ENCODE measurements at places on chromosomes 4 and X.
A peak's percentile ranks its signal among the peaks of the same experiment; 100 is the strongest.

DNA sequence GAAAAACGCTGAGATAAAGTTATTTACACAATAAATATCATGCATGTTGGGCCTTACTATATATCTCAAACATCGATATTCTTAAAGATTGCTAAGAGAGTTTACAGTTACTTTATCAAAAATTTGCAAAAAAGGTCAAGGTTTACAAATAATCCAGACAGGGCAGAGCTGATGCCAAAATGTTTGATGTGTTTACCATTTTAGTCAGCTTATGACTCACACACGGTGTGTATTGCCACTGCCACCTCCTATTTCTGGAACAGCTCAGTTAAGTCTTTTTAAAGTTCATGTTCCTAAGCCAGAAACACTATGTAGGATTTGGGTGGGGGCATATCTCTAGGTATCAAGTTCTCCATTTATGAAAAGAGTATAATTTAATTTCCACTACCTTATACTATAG, 580.6 kb downstream of the INPP4B start:
- DNase-seq: no peak

DNA sequence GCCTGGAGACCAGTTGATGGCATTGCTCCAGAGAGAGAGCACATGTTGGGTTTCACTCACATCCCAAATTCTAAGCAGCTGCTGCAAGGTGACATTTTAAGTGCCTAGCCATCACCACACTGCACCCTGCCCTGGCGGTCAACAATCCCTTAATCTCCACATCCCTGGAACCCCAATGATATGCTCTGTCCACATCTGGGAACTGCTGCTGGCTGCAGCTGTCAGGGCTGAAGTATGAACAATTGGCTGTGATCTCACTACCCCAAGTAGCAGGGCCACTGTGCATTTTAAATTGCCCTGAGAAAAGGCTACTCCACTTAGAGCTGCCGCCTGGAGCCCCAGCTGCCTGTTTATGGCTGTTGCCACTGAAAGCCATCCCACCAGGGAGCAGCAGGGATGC, 190.6 kb downstream of the ACTRT1 start:
- no peak for DNase-seq

DNA sequence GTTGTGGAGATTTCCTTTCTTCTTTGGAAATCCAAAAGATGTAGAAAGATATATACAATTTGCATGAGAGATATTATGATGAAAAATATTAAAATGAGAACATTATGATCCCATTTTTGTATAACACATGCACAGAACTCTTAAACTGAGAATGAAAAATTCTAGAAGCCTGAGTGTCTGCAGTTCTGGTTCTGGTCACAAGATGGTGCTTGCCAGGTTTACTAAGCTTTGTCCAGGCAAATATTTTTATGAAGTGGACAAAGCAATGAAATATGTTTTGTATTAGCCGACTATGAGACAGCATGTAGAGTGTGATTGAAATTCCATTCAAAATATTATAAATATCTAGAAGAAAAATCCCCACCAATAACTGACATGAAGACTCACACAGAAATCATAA, 2.2 kb downstream of the PWWP3B start:
- no peak for DNase-seq

GRCh38 chr4:155777971-155778735, 19.3 kb downstream of the GUCY1B1 start:
- no peak for DNase-seq

DNA sequence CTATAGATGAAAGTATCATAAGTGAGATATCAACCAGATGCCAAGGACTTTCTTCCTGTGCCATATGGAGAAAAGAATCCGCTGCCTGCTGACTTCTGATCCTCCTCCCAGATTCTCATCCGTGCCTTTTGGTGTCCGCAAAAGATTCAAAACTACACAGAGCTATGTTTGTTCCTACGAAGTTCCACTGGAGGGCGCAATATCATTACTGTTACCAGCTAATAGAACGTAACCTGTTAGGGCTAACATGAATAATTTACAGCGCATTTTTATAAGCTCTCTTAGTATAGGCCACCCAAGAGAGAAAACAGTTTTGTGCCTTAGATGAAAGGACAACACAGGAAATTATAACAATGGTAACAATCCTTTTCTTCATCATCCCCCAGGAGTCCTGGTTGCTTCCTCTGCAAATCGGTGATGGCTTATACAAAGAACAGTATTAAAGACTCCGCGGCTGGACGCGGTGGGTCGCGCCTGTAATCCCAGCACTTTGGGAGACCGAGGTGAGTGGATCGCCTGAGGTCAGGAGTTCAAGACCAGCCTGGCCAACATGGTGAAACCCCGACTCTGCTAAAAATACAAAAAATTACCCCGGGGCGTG, 22.8 kb upstream of the CENPVL3 start:
- DNase-seq: peak; percentile 41

DNA sequence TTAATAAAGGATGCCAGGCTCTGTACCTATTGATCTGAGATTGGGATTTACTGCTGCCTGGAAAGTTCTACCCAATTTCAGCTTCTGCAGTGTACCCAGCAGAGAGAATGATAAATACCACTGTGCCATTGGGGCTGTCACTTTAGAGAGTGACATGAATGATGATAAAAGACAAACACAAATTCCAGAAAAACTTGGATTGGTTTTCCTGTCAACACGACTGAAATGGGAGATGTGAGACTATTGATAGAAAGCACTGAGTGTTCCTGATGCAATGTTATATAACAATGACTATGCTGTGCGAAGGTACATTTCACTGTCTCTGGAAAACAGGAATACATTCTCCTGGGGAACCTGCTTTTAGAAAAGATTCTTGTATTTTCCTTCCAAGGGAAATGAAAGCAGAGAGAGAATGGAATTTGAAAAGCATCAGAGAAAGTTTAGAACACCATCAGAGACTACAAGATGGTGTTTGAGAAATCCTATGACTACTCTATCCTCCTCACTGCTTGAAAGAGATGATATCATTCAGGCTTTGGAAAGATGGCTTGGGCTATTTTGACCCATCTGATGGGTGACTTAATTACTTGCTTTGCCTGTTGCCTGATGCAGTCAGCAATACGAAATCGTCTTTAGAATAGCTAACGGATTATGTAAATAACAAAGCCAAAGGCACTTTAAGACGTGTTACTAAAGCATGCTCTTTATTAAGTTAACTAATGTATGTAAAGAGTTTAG, 49.7 kb downstream of the MID1IP1 start:
- no peak for DNase-seq

DNA sequence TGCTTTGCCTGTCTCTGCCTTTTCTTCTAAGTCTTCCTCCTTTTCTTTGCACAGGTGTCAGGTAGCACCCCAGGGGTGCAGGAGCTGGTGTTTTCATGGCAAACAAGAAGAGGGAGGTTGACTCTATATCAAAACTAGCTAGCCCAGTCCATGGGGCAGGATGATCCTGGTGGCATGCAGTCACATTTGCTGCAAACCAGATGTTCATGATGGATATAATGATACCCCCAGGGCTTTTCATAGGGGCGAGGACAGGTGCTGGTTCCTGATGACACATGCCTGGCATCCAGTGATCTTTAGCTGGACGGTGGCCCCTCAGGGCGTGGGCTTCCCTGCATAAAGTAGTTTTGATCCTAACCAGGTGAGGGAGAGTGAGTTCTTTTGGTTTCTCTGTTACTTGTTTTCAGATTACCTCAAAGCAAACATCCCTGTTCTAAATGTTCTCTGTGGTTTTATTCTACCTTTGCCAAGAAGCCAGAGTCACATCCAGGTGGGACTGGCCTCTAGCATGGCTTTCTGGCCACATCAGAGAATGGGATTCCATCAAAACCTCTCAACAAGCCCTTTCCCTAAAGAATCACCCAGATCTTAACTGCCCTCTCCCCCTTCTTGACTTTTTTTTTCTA, 11.2 kb upstream of the UBA6 start:
- no peak for DNase-seq

GRCh38 chr4:93179044-93179443, 649.5 kb upstream of the ATOH1 start:
- no peak for DNase-seq

GRCh38 chr4:173187732-173188131, 19.1 kb downstream of the GALNT7 start:
- no peak for DNase-seq

GRCh38 chrX:133794126-133794525, 191.3 kb downstream of the GPC3 start:
- no peak for DNase-seq

DNA sequence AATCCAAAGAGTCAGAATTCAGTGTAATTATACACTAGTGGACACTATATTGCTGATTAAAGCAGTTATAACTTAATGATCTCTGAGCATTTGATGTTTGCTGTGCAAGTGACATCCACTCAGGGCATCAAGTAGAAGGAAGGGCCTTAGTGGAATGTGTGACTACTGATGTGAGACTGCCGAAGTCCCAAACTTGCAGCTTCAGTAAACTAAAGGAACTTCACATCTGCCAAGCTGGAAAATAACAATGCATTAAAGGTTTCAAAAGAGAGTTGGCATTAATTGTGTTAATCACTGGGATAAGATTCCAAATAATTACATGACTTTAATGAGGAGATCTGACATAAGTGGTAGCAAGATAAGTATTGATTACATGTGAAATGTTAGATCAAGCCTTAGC, 52.5 kb upstream of the SLC25A4 start:
- DNase-seq: no peak

GRCh38 chrX:135544338-135544948, 24.0 kb downstream of the INTS6L start:
- DNase-seq: no peak

DNA sequence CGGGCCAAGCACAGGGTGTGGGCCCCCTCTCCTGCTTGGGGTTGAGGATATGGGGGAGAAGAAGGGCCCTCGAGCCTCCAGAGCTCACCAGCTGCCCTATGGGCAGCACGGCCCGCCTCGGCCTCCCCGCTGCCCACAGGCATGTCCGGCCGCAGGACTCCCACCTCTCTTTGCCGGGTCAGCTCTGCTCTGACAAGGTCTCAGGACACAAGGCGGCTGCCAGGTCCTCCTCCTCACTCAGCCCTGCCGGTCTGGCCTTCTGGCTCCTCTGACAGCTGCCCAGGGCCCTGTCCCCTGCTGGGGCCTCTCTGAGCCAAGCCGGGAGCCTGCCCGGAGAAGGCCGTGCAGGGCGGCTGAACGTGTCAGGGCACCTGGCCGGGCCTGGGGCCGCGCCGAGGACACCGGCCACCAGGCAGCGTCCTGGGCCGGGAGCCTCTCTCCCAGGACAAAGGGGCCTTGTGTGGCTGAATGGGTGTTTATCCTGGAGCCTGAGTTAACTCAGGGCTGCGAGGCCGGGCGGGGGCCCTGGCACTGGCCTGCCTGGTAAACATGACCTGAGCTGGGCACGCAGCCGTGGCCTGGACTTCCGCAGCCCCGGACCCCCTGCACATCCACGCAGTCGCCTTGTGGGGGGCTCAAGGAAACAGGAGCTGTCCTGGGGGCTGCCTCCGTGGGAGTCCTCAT, 25.7 kb downstream of the TACC3 start:
- no peak for DNase-seq

GRCh38 chrX:44314259-44314734, 29.2 kb downstream of the EFHC2 start:
- DNase-seq: no peak

- DNase-seq: no peak
Observed at GRCh38 chrX:77060572-77060971, 386.6 kb upstream of the FGF16 start.

- DNase-seq: peak; percentile 24
Observed at GRCh38 chrX:69503782-69504625, at the start of gene NALF2. TSS of gene NALF2 (plus strand) at chrX:69504326. CDS start at chrX:69505283, 957 bp downstream.

GRCh38 chr4:139083607-139083955, 68.0 kb downstream of the NOCT start:
- peak; percentile 77 for DNase-seq

- peak; percentile 22 for DNase-seq
Observed at GRCh38 chr4:69054578-69055200, 41.6 kb upstream of the UGT2B7 start.

DNA sequence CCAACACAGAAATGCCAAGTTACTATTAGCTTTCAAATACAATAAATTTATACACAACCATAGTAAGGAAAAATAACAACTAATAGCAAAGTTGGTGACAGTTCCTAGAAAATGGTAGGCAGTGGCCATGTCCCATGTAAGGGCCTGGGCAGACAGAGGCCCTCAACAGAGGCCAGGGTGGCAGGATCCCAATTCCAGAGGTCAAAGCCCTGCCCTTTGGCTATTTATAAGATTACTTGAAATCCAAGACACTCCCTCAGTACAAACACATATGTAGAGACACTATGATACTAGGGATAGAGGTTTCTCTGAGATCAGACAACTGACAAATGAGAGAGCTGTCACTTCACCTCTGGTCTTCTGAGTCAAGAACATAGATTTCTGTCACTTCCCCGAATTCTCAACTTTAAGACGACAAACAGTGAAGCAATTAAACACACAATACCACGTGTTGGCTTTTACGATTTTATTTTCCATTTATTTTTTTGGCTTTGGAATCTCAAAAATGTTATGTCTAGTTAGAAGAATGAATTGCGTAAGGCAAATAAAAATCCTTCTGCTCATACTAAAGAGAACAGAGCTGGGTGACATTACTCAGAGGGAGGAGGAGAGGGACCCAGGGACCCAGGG, 16.3 kb upstream of the MAOB start:
- DNase-seq: no peak

- no peak for DNase-seq
Observed at GRCh38 chrX:149280011-149280410, 225.1 kb downstream of the IDS start.

DNA sequence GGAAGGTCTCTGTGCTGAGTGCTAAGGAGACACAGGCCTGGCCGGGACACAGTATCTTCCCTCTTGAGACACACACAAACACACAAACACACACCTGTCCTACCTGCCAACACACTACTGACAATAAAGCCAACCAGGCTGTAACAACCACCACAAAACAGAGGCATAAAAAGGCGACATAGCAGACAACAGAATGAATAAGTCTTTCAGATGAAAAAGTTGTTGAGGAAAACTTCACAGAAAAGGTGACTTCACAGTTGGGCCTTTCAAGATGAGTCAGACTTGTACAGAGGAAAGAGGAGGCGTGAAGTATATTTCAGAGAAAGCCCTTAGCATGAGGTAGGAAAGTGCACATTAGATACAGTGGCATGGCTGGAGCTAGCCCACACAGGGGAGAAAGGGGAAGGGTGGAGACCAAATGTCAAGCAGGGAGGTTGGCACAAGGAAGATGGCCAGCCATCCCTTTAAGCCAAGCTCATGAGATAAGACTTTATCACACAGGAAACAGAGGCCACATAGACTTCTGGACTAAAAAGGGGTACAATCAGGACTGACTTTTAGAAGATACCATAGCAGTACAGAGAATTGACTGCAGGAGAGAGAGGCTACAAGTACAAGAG, 54.0 kb downstream of the SLC9A7 start:
- DNase-seq: peak; percentile 41

- DNase-seq: no peak
Observed at GRCh38 chrX:15560924-15561323, 39.8 kb downstream of the ACE2 start.

DNA sequence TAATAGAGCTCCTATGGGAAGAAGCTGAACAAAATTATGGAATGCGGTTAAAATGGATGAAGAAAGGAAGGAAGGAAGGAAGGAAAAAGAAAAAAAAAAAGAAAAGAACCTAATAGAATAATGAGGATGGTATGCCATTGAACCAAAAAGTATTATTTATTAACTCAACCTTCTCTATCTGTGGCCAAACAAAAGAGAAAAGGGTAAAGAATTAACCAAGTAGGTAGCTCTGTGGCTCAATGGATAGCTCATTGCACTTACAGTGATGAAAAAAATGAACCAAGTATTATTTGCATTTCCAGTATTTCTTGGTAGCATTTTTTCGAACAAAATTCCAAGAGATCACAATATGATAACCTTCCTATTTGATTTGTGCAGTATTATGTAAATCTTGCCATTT, 56.9 kb upstream of the SLC39A8 start:
- no peak for DNase-seq

- DNase-seq: no peak
Observed at GRCh38 chr4:104436542-104436941, 58.2 kb downstream of the CXXC4 start.

All from GM10248 (cell line).